ENCODE measurements at places on chromosomes 12 and 14.

GRCh38 chr14:61222388-61222787 lies 58.8 kb downstream of the TMEM30B start:
- no peak for DNase-seq

DNA sequence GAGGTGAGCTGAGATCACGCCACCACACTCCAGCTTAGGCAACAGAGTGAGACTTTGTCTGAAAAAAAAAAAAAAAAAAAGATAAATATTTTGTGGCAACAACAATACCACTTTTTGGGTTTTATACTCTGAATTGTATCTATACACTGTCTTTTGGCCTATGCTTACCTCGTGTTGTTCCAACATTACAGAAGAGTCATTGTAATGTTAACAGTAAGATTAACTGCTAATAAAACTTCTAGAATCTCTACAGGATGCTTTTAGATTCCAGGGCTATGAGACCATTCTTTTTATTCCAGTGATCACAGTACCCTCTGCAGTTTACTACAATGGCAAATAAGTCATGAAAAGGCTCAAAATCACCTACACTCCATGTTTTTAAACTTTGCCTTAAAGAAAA lies 11.6 kb downstream of the IFT81 start:
- no peak for DNase-seq

DNA sequence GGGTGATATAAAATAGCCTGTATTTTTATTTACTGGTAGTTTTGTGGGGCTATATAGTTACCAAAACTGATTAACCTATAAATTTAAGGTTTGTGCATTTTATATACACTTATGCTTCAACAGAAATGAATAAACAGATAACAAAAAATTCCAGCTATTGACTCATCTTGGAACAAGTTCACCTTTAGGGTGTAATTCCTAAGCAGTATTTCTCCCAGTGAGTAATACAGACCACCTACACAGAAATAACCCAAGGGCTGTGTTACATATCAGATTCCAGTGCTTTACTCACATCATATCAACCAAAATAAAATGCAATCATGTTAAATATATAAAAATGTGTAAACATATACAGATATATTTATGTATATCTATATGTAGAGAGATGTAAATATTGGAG lies 345.6 kb downstream of the ADAMTS20 start:
- no peak for DNase-seq

DNA sequence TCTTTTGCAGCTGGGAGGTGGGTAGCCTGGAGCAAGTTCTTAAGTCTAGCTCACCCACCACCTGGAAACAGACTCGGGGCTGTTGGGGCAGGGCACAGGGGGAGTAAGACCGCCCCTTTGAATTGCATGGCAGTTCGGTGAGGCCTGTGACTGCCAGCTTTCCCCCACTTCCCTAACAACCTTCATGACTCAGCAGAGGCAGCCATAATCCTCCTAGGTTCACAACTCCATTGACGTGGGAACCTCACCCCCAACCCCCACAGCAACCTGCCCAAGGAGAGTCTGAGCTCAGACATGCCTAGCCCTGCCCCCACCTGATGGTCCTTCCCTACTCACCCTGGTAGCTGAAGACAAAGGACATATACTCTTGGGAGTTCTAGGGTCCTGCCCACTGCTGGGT lies 87.4 kb downstream of the NELL2 start:
- DNase-seq, result no peak

- no peak for DNase-seq
Observed at GRCh38 chr12:47124451-47124850, 44.7 kb upstream of the AMIGO2 start.

DNA sequence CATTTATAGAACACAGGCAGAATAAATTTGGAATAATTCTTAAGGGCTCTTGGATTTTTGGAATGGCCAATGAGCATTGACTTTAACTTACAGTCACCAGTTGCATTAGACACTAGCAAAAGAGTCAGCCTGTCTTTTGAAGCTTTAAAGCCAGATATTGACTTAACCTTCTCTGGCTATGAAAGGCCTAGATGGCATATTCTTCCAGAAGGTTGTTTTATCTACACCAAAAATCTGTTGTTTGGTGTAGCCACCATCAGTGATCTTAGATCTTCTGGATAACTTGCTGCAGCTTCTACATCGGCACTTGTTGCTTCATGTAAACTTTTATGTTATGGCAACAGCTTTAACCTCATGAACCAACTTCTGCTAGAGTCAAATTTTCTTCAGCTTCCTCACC lies 10.4 kb downstream of the PCNX1 start:
- no peak for DNase-seq

DNA sequence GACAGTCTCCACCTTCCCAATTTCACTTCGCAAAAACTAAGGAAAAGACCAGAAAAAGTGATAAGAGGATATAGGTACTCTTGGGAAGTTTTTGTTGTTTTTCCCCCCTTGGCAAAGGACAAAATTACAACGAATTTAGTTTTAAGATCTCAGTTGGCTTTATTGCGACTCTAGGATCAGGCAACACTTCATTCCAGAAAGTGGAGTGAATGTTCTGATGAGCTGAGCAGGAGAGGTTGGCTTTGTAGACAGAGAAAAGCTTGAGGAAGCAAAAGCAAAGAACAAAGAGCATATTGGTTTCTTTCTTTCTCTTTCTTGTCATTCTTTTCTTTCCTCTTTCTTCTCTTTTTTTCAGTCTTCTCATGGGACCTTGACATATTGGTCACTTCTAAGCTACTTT lies 640 bp upstream of the ZFYVE1 start:
- DNase-seq, result no peak

GRCh38 chr14:73943083-73943482 lies 6.8 kb downstream of the FAM161B start:
- no peak for DNase-seq

DNA sequence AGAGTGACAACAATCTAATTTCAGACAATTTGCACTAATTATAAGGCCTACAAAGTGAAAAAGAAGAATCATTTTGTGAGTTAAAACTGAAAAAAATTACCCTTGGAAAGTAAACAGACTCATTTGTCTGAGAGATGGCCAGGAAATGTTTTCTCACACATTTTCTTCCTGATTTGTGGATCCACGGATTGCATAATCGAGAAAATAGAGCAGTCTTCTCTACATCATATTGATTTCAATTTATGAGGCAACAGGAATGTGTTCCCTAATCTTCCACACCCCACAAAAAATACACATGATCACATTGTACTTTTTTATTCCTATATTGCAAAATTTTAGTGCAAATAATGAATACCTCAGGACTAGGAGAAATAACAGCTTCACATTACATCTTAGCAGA lies 160.8 kb downstream of the CCER1 start:
- no peak for DNase-seq

- DNase-seq, result no peak
Observed at GRCh38 chr14:67395086-67395875, 16.7 kb downstream of the PLEK2 start.

GRCh38 chr12:30896461-30896860 lies 30.1 kb upstream of the TSPAN11 start:
- DNase-seq, result no peak

GRCh38 chr14:52003324-52003723 lies 14.0 kb downstream of the RTRAF start:
- DNase-seq, result no peak

- peak; percentile 37 for DNase-seq
Observed at GRCh38 chr12:56631790-56632700, 1.9 kb upstream of the BAZ2A start.

Data from activated CD8-positive, alpha-beta memory T cell treated with anti-CD3 and anti-CD28 coated beads for 48 hours (primary cell).